ENCODE measurements at places on chromosomes 13 and 19.

DNA sequence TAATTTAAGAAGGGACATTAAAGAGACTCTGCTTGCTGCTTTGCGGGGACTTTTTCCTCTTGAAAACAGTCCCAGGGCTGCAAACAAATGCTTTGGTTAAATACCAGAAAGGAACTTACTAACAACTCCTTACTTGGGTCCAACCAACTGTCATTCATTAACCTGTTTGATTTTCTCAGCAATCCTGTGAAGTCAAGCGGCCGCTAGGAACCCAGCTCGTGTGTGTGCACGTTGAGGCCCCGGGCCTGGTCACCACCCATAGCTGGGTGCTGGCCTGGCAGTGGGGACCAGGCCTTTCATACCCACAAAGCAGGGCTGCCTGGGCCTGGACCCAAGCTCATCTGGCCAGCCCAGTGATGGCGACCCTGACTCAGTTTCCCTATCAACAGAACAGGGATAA is 50.7 kb downstream of the C1QTNF9 start:
- DNase-seq: no peak

DNA sequence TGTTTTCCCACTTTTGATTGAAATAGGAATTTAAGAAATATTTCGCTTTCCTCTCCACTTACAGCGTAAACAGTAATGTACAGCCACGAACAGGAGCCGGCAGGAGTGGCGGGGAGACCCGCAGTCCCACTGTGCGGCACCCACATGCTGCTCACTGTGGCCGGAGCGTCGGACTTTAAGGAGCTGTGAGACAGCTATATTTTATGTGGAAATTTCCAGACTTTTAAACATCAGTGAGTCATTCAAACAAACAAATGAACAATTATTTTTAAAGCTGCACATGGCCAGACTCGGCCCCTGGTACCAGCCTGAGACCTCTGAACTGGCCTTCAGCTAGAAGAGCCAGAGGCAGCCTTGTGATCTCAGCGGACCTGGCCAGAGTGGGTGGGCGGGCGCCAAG is 52.5 kb downstream of the CRYL1 start:
- DNase-seq: no peak

GRCh38 chr13:41985788-41986508 is 25.0 kb upstream of the VWA8 start:
- no peak for DNase-seq

DNA sequence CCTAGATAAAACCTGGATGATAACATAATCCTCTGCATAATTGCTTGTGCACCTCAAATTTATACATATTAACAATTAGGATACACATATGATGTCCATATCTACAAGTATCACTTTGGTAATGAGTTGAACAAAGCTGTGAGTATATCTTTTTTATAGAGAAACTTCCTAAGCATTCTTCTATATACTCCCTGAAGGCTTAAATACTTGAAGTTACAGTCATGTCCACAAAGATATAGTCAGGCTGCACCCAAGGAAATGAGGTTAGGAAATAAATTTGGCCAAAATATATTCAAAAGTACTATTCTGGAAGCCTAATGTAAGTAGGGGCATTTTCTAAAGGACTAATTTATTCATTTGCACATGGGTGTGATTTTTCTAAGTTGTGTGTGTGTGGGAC is 761.5 kb downstream of the PCDH9 start:
- DNase-seq: no peak

DNA sequence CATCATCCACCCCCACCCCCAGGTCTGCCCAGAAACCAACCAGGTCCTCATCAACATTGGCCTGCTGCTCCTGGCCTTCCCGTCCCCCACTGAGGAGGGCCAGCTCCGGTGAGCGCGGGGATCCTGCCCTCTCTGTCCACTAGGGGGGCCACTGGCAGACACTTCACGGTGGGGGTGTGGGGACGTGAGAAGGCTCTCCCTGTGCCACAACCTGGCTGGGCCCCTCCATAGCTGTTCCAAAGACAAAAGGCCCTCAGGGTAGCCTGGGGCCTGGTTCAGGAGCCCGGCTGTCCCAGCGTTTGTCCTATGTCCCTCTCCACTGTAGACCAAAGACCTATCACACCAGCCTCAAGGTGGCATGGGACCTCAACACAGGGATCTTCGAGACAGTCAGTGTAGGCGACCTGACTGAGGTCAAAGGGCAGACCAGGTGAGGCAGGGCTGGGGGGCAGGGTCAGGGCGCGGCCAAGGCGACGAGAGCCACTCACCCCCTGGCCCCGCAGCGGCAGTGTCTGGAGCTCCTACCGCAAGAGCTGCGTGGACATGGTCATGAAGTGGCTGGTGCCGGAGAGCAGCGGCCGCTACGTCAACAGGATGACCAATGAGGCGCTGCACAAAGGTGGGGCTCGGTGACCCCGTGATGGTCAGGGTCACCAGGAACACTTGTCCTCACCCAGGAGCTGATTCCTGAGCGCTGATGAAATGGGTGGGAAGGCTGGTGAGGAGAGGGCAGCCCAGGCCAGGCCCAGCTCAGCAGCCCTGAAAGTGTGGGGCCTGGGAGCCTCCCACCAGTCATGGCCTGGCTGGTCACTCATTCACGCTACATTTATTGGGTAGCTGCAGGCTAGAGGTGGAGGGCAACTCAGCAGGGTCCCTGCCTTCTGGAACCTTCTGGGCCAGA is 7.9 kb downstream of the DCAF15 start:
- peak; percentile 31 for DNase-seq

GRCh38 chr19:3835055-3835435 is 33.8 kb downstream of the ZFR2 start:
- DNase-seq: no peak

DNA sequence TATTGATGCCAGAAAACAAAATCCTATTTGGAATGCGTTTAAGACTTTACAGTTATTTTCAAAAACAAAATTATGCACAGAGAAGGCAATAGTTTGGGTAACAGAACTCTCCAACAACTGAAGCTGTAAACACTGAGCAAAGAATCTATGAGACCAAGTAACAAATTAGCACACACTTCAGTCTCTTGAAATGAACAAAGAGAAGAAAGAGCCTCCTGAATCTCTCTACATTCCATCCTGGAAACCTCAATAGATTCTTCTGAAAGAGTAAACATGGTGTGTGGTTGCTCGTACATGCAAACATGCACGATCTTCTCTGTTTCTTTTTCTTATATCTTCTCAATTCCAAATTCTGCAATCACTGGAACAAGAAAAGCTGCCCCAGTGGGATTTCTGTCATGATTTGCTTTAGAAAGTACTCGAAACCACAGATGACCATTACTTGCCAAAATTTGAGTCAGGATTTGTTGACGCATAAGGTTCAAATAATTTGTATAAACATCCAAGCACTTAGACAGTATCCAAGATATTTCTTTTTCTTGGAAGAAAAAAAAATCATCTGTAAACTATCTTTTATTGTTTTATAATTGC is 137.9 kb upstream of the DACH1 start:
- no peak for DNase-seq

DNA sequence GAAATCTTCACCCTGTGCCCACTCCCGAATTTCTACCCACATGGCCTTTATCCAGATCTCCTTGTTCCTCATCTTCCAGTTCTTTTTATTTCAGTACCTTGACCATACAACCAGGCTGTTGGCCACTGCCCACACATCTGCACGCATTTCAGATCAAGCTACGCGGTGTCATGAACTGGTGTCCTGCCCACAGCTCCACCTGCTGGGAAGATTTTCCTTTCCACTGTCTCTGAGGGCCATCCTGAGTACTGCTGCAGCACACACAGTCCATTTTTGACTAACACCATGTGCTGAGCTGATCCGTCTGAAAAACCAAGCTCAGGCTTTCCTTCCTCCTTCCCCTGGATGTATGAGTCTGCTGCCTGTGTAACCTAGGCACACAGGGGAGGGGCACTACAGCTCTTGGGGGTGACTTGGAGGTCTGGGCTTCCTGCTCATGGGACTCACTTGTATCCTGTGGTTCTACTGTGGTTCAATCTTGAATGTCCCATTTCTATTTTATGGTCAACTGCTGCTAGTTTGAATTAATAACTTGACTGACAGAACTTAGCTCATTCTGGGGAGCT is 71.9 kb downstream of the WASF3 start:
- no peak for DNase-seq

- DNase-seq: no peak
Measured at GRCh38 chr13:90898811-90899210, 448.7 kb upstream of the MIR17HG start.

DNA sequence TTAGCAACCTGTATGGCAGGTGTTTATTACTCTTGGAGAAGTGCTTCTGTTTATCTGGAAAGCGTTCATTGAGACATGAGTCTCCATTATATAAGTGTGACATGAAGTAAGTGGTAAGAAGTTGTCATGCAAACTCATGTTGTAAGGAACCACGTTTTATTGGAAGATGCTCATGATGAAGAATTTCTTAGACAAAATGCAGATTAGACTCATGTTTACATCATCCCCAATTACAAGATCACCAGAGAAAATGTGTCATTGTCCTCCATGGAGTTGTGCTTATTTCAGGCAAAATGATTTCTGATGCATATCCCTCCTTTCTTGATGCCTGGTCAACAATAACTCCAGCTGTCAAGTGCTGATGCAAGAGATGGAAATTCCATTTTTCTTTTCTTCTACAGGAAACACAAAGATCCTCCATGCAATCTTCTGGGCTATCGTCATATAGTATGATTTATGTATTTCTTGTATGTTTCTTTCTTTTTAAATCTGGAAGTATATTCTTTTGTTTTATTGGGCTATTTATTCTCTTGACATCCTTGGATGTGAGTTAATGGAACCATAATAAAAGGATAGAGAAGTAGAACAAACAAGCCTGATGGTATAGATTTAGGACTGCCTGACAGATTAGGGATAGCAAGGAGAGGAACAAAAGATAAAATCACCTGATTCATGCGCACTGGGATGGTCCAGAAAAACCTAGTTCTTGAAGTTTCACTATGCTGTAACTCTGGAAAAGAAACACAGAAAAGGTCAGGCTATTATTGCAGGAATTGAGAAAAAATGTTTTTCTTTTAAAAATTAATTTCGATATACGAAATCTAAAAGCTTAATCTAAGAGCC is 50.7 kb upstream of the DIAPH3 start:
- no peak for DNase-seq

GRCh38 chr13:42275506-42275905 is 3.6 kb downstream of the AKAP11 start:
- DNase-seq: no peak

- DNase-seq: peak; percentile 58
Measured at GRCh38 chr19:47111006-47111621, 2.5 kb downstream of the ZC3H4 start.

- DNase-seq: no peak
Measured at GRCh38 chr13:34167347-34167746, 349.4 kb downstream of the RFC3 start.

- DNase-seq: no peak
Measured at GRCh38 chr19:53624771-53625545, 6.8 kb upstream of the DPRX start.

DNA sequence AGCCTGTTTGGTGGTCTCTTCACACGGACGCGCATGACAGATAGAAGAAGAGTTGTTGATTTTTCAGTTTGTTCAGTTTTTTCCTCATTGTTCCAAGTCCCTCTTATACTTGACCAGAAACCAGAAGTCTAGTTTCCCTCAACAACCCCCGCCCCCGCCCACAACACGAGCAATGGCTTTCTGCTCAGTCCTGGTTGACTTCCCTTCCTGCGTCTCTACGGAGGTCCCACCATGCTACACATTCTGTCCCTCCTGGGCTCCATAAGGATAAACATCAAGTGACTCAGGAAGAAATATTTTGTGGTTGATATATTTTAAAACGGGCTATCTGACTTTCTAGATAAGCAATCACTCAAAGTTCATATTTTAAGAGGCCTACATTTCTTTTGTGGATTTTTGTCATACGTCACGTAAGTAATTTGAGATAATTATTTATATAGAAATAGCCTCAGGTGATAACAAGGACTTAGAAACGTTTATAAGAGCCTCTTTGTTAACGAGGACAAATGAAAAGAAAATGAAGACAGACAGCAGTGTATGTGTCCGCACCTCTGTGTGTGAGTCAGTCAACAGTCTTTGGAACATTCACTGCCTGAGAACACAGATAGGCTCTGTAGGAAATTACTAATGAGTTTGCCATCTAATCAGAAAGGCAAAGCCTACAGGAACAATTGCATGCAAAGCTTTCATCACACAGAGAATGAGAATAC is 214.4 kb downstream of the RAP2A start:
- no peak for DNase-seq

DNA sequence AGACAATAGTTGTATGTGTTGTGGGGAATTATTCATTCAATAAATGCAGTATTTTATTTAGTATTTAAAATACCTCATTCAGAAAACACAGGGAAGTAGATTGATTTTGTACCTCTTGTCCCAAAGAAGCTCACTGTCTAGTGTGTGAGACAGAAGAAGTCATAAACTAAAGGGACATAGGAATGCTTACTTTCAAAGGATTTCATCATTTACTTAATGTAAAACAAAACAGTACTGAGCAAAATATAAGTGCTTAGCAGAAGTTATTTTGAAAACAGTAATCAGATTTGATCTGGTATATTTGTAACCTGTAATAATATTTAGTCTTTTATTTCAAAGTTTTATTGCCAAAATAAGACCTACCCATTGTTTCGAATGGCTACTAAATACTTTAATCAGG is 117.9 kb downstream of the TDRD3 start:
- no peak for DNase-seq

GRCh38 chr13:113820813-113821651 is 42.8 kb downstream of the GAS6 start:
- DNase-seq: no peak

All from activated naive CD4-positive, alpha-beta T cell treated with Interleukin-2 at 50 U/mL for 16 hours (primary cell).